ENCODE measurements at places on chromosomes 4 and X. TPM values are rescaled to one million over a fixed set of nuclear protein-coding genes. Genes with fewer than 3 reads are reported as not detected.

GPC4 gene
- 0.17 TPM for polyA plus RNA-seq

DNA sequence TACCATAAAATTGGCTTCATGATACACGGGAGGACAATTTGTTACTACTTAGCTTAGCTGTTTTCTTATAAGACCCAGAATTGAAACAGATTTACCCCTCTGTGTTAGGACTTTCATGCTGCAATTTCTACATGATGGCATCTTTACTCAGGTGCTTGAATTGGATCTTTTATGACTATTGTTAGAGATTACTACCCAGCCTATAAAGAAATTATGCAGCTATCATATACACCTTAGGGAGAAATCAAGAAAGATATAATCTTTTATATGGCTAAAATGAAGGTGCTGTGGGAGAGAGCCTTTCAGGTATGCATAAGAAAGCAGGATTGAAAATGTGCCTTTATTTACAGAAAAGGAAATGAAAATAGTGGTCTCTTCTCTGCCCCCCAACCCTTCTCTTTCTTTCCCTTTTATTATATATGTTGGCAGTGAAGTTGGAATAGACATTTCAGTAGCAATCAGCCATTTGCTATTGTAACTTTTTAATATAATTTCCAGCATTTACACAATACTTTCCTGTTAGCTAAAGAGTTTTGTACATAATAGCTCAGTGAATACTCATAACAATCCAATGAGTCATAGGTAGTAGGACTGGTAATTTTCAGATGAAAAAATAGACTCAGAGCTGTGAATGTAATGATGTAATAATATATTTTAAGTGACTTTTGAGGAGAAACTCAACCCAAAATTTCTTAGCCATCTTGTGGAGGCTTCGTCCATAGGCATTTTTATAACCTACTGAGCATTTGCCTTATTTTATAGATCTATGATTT lies 311.8 kb downstream of the ADGRL3 start:
- DNase-seq: no peak

- no peak for DNase-seq
These were observed 181.0 kb upstream of the KCNIP4 start for GRCh38 chr4:22129454-22130029.

CHIC1 gene
- polyA plus RNA-seq: 1.4 TPM

BMX gene
- not detected for polyA plus RNA-seq

- DNase-seq: no peak
These were observed 173.9 kb upstream of the CENPE start for GRCh38 chr4:103372002-103372558.

DNA sequence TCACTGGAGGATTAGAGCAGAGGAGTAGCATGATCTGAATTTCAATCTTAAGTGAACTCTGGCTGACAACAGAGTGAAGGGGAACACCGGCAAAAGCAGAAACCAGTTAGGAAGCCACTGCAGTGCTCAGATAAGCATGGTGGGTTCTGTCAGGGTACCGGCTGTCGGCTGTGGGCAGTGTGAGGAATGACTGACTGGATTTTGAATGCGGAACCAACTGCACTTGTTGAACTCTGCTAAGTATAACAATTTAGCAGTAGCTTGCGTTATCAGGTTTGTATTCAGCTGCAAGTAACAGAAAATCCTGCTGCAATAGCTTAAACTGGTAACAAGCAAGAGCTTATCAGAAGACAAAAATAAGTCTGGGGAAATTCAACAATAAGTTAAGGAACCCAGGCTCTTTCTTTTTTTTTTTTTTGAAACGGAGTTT lies 5.2 kb downstream of the HTT start:
- DNase-seq: peak; percentile 54

- no peak for DNase-seq
These were observed 268.9 kb downstream of the FBXW7 start for GRCh38 chr4:152266831-152267480.

MAGEA10 gene
- not detected for polyA plus RNA-seq

- no peak for DNase-seq
These were observed 69.1 kb upstream of the UCP1 start for GRCh38 chr4:140637836-140638235.

ALB gene
- polyA plus RNA-seq: not detected

Data from GM12878 (cell line).